Chondrocyte (in vitro differentiated cells): ENCODE measurements at places on chromosomes 11 and 22.

DNA sequence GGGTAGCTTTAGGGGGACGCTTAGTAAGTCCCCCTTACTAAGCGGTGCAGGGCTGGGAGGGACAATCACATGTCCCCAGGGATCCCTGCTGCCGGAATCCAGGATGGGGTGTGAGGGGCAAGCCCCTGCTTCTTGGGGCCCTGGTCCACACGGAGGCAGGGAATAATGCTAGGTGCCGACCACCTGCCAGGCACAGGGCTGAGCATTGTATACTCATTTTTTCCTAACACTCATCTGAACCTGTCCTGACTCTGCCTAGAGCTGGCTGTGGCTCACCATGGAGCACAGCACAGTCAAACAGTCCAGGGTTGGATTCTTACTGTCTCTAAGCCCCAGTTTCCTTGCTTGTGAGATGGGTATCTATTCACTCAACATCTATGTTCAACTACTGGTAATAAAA is 1.4 kb upstream of the LTBP3 start:
- no peak for DNase-seq

DNA sequence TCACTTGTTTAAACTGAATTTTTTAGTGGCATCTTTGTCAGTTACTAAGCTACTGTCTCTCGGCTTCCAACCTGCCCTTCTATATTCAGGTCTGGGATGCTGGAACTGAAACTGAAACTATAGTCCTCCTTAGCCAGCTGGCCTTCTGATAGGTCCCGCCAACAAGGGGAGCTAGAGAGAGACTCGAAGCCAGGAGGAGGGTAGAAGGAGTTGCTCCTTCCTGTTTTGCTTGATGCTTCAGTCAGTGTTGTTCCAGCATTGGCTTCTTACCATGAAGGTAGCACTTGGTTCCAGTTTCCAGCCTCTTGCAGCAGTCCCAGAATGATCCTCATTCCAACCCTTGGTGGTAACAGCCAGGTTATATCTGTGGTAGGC is 32.9 kb upstream of the HORMAD2 start:
- no peak for DNase-seq

GRCh38 chr11:69362315-69362714 is 68.4 kb downstream of the MYEOV start:
- DNase-seq, result peak; percentile 17

GRCh38 chr11:87779276-87780067 is 395.8 kb downstream of the RAB38 start:
- DNase-seq, result no peak

DNA sequence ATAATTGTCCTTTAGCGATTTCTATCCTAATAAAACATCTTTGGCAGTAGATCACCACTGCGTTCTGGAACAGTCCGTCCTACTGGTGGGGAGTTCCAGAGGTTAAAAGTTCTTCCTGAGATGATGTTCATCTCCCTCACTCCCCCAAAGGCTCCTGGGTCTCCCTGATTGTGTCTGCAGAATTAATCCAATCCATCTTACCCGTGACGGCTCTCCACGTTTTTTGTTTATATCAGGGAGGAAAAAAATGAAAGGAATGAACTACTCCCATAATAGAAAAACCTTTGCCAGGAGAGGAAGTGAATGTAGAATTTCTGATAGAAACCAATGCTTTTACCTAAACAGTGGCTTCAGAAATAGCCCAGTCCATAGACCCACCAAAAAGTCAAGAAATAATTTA is 81.6 kb downstream of the LARGE1 start:
- DNase-seq, result no peak

DNA sequence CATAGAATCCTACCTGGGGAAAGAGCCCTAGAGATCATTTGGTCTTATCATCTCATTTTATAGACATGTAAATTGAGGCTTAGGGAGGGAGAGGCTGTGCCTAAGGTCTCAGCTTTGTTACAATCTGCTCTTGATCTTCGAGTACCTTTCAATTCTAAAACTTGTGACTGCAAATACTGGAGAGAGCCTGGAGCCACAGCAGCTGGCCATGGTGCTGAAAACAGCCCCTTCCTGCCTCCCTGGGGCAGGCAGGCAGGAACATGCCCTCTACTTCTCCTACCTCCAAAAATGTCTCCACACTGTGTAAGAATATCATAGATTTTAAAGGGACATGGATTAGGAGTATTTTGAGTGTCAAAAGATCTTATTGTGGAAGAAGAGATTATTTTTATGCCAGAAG is 52.2 kb downstream of the C22orf42 start:
- no peak for DNase-seq

DNA sequence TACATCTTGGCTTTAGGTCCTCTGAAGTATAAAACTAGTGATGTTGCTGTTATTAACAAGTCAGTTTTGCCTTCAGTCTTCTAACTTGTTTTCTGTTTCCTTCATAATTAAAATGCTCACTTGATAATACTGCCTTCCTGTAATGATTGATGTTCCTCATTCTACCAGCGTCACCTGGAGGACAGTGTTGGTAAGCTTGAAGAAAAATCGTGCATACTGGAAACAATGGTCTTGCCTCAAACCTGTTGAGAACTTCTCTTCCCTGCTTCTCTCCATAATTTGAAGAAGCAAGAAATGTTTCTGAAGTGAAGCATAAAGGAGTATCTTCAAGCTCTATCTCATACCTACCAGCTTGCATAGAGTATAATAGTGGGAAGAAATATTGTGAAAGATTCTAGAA is 3.0 kb downstream of the YWHAH start:
- no peak for DNase-seq

GRCh38 chr11:58923300-58923788 is 15.9 kb upstream of the GLYATL1 start:
- DNase-seq, result no peak

GRCh38 chr11:19872512-19873145 is 160.0 kb downstream of the NAV2 start:
- DNase-seq, result no peak

DNA sequence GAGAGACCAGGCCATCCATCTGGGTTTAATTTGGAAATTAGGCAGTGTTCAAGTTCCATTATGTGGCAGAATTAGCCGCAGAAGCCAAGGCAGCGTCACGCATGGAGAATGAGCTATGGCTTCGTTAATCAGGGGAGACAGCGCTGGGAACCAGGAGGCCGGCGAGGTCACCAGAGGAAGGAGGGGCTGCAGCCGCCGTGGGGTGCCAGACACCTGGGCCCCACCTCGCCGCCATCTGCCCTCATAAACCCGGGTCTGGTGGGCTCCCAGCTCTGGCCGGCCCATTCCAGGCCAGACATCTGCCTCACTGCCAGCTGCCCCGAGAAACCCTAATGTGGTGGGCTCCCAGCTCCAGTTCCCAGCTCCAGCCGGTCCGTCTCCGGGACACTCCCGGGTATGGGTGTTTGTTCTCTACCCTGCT is 676.9 kb downstream of the BRD1 start:
- no peak for DNase-seq

DNA sequence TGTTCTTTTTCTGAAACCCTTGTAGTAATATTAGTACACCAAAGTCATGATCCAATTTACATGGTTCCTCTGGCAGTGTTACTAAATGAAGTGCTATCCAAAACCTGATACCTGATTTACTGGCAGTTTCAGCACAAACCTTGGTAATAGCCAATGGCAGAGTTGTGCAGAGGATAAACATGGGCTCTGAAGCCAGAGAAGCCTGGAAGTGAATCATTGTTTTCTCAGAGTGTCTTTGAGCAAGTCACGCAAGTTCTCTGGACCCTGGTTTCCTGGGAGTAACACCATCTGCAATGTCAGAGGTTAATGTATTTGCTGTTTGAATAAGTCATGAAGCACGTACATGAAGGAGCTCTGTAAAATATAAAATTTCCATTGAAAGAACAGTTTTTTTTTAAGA is 222.3 kb upstream of the NARS2 start:
- DNase-seq, result no peak

DNA sequence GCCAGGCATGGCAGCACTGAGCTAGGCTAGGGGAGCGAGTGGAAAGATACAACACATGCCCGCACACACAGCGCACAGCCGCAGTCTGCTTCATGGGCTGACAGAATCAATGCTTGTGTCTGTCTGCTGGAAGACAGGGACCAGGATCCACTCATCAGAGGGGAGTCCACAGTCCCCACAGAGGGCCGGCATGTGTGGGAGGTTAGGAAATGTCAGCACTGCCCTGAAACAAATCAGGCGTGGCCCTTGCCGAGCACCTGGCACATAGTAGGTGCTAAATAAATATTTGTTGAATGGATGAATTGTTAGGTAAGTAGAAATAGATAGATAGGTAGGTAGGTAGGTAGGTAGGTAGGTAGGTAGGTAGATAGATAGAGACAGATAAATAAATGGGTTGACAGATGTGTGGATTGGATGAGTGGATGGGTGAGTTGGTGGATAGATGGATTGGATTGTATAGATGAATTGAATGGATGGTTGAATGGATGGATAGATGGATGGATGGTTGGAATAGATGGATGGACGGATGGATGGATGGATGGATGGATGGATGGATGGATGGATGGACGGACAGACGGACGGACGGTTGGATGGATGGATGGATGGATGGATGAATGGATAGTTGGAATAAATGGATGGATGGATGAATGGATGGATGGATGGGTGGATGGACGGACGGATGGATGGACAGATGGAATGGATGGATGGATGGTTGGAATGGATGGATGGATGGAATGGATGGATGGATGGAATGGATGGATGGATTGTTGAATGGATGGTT is 3.3 kb downstream of the SLC22A12 start:
- DNase-seq, result peak; percentile 47

GRCh38 chr11:44862558-44863101 is 88.1 kb downstream of the TP53I11 start:
- no peak for DNase-seq

DNA sequence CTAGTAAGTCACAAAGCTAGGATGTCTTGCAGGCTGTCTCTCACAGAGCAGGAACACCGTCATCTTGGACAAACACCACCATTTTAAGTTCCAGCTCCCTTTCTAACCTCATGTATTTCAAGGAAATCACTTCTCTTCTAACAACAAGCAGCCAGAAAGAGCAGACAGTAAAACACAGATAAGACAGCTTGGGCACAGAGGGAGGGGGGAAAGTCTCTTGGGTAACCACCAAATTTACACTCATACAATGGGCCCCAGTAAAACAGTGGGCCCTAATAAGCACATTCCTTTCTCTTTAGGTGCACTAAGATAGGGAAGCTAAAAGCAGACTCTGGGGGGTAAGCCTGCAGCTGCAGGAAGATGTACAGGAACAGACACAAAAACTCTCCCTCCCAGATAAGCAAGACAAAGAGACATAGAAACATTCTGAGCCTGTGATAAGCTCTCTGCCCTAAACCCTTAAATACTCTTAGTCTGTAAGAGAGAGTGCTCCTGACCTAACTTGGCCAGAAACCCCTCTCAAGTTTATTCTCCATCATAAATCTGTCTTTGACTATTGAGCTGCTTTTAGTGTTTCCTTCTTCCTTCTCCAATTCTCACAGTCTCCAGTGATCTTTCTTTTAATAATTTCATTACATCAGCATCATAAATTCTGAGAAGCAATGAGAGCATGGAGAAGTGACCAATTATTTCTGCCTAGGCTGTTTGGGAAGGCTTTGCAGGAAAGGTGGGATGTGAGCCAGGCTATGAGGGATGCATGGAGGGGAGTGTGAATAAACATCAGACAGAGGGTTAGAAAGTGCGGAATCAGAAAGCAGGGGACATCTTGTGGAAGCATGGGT is 7.4 kb downstream of the OR10D3 start:
- DNase-seq, result no peak

GRCh38 chr11:130068546-130068985 is 1.1 kb upstream of the APLP2 start:
- no peak for DNase-seq

DNA sequence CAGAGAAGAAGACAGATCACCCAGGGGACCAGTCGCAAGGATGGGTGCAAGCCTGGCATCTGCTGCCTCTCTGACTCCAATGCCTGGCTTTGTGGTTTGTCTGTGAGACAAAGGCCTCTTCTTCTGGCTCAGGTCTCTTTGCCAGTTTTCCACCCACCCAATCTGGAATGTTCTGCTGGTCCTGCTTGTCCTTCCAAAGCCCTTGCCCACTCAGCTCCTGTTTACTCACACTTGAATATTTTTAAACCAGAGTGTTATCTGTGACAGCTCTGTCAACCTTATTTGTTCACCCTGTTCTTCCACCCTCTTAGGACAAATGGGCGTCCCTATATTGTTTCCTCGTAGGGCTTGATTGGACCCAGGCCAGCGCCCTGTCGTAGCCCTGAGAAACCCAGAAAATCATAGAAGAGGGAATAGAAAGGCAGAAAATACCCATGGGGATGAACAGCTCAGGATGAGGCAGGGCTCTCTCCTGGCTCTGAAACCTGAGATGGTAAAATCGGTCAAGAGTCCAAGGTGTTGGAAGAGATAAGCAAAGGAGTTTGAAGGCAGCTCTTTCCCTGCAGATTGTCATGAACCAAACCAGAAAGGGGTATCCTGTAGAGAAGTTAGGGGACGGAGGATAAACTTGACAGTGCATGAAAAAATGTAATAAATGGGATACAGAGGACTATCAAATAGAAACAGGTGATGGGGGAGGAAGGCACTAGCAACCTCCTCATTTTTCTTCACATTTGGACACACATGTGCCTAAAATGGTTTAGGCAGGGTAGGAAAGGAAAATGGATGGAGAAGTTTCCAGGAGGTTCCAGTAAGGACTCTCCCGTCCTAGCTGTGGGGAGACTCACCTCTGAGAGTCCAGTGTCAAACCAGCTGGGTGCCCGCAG is 651 bp downstream of the CRYAB start:
- no peak for DNase-seq

GRCh38 chr11:56967726-56968125 is 21.0 kb upstream of the OR5AK2 start:
- no peak for DNase-seq

DNA sequence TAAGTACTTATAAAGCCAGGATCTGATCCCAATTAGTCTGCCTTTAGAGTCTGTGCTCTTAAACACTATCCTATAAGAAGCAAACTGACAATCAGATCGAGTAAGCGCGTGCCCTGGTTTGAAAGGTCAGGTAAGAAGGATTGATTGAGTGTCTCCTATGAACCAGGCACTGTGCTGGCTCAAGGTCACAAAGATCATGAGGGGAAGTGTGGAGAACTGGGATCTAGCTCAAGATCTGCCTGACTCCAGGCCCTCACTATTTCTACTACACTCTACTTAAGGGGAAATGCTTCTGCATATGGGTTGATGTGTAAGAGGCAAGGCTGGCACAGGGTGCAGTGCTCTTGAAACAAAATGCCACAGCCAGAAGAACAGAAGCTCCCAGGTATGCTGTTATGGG is 77.0 kb downstream of the ME3 start:
- DNase-seq, result no peak

DNA sequence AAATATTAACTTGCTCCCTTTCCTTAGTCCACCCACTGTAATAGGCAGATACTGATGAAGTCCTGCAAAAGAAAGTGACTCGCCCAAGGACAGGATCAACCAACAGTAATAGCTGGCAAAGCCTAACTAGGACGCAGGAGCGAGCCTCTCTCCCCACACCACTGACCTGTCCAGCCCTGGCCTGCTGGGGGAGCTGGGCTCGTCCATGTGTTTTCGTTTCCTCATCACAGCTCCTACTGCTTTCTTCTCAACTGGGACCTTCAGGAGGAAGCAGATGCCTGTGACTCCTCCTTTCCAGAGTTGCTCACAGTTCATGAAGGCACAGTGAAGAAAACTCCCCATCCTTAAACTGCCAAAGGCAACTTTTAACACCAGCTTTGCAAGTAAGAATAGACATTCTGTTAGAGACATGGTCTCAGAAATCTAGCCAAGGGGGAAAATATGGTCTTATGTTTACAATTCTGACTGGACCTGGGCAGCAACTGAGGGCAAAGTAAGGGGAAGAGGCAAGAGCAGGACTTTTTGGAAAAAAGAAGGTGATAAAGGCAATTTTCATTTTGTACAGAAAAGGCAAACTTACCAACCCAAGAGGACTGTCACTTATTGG is 11.6 kb upstream of the GPHA2 start:
- DNase-seq, result peak; percentile 7

- DNase-seq, result no peak
Measured at GRCh38 chr22:28589102-28589750, 90.4 kb downstream of the TTC28 start.
